ENCODE measurements at places on chromosomes 16 and 17.

DNA sequence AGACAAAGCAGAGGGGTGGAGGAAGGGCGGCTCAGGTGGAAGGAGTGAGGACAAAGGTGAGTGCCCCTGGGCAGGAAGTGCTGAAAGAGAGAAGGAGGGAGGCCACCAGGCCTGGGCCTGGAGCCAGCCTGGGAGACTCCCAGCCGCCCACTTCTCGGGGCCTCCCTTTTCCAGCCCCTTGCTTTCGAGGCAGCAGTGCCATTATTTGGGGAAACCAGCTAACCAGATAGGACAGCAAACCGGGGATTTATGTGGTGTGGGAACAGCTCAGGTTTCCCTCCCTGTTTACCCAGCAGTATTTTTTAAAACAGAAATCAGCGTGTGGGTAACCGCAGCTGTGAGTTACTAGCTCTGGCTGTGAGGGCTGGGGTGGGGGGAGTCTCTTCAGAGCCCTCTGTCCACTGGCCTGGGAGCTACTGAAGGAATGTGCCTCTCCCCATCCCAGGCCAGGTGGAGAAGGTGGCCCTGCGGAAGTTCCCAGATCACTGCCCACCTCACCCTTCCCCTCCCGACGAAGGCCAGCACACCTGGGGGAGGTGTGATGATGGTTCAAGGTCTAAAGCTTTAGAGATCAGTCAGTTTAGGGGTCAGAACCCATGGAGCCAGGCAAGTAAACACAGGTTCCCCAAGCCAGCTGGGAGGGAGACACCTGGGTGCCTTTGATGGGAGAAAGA is 8.4 kb upstream of the MEOX1 start:
- no peak for DNase-seq

DNA sequence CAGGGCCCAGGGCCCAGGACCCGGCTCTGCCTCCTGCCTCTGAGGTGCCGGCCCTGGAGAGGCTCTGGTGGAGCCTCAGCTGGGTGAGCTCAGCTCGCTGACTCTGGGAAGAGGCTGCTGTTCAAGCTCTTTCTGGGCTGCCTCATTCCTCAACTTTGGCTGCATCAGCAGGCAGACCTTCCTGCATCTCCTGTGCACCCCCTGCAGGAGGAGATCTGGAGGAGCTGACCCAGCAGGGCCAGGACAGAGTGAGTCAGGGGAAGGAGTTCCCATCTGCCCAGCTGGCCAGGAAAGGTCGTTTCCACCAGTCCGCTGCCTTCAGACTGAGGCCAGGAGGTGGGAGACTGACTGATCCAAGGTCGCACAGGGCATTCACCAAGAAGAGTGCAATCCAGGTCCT is 10.7 kb downstream of the CRHR1 start:
- no peak for DNase-seq

GRCh38 chr16:30669026-30669902 is 11.0 kb downstream of the FBRS start:
- DNase-seq: no peak

DNA sequence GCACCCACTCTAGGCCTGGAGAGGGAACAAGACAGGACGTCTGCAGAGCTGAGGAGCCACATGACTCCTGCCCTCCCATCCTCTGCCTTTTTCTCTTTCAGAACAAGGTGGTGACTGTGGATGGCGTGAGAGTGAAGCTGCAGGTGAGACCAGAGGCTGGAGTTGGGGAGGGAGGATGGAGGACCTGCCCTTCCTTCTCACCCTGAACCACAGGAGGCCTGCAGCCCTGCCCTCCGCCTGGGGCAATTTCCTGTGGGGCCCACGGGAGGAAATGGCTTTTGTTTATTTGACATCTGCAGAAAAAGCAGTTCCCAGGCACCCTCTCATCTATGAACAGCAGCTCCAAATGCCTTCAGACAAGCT is 5.1 kb downstream of the RAB37 start:
- no peak for DNase-seq
